Astrocyte (in vitro differentiated cells and primary cell): ENCODE measurements at places on chromosomes 11 and 22.

DNA sequence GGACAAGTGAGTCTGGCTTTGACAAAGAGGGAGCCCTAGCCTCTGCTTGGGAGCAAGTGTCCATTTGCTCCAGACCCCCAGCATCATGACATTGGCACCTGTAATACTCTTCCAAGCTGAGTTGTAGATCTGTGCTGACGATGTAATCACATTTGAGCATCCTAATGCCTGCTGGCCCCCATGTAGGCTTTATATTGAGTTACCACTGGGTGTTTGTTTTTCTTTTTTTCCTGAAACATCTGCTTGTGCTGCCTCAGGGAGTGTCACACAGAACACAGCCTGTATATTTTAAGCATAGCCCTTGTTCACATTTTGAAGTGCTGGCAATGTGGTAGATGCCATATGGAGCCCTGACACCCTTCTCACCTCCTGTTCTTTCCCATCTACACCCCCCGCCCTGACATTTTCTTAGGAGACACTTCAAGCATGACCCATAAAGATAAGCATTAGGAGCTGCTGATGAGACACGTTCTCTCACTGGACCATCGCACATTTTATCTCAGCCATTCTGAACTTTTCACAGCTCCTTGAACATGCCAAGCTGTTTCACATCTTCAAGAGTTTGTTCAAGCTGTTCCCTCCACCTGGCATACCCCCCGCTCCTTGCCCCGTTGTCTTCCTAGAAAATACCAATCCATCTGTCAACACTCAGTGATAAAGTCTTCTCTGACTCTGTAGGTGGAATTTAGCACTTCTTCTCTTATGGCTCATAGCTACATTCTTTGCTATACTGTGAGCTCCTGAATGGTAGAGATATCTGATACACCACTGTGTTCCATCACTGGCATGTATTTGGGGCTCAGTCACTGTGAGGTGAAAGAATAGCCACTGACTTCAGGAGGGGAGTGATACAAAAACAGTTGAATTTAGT is 128.7 kb downstream of the TRIM44 start:
- no peak for DNase-seq

DNA sequence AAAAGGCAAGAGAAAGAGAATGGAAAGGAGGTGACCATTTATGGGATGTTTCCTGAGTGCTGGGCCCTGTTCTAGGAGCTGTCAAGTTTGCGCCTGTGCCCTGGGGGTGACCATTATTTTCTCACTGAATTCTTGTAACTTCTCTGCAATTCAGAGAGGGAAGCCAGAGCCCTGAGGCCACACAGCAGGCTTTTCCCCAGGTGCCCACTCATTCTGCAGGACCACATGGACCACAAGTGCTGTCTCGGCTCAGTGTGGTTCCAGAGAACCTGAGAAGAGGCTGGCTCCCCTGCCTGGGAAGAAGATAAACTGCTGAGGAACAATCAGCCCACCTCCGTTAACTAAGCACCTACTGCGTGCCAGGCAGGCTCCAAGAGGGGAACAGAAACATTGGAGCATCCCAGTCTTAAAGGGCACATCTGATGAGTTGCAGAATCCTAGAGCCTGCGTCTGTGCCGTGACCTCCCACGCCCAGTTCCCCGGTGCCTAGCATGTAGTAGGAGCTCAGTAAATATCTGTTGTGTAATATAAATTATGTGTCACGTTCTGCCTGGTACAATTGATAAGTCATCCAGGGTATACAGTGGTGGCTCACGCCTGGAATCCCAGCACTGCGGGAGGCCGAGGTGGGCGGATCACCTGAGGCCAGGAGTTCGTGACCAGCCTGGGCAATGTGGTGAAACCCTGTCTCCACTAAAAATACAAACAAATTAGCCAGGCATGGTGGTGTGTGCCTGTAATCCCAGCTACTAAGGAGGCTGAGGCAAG is 31.6 kb upstream of the CRYBB3 start:
- no peak for DNase-seq

DNA sequence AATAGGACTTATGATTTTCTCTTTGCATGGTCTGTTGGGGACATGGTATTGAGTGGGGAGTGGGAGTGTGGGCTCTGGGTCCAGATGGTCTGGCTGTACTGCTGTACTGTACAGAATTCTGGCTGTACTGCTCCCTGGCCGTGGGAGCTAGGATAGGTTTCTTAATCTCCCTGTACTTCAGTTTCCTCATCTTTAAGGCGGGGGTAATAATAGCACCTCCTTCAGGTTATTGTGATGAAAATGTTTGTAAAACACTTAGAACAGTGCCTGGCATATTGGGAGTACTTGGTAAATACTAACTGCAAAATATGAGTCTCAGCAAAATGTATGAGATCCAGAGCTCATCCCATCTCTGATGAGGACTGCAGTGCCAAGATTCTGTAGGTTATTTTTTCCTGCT is 198.6 kb downstream of the KIF18A start:
- no peak for DNase-seq

- no peak for DNase-seq
Measured at GRCh38 chr22:38067028-38067415, 9.8 kb downstream of the PICK1 start.

GRCh38 chr11:59754494-59754858 is 700 bp upstream of the STX3 start:
- no peak for DNase-seq

DNA sequence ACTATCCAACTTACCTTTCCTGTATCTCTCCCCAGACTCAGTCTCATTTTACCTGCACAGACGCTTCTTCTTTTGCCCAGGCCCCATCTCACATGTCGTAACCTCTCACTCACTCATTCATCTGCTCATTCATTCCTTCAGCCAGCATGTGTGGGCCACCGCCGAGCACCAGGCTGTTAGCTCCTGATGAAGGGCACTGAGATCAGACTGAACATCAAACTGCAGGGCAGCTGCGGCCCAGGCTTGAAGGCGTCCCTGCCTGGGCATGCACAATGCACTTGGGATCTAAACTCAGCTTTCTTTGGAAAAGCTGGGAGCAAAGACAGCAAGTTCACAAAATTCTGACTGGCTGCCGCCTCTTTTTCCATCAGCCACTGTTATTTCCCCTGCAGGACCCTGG is 1456.3 kb downstream of the BRD1 start:
- DNase-seq, result no peak

DNA sequence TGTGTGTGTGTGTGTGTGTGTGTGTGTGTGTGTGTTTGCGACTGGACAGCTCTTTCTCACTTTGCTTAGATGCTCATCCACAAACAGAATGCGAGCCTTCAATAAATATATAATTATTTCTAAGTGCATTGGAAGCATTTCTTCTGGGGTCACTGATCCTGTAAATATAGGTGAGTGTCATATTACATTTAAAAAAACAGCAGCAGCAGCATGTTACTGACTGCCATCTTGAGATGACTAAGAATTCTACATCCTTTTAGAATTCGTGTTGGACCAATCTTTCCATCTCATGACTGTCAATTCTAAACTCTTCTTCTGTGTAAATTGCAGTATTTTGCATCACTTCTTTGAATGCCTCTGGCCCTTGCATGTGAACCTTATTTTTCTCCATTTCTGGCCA is 238.0 kb upstream of the DDI1 start:
- DNase-seq, result no peak

- DNase-seq, result no peak
Measured at GRCh38 chr11:127080735-127081134, 80.2 kb upstream of the KIRREL3 start.

DNA sequence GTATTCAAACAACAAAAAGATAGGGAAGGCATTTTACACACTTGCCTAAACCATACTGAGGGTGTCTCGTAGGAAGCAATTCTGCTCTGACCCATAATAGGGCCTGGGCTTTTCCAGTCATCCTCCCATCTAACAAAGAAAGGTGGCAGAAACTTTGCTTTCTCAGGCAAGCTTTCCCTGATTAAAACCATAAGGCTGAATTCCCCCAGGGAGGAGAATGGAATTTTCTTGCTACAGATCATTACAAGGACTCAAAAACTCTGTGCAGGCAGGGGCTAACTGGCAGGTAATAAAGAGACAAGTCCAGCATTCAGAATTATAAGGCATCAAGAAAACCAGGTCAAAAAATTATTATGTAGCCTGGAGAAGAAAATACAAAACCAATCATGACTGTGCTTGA is 90.4 kb downstream of the RBFOX2 start:
- DNase-seq, result no peak

DNA sequence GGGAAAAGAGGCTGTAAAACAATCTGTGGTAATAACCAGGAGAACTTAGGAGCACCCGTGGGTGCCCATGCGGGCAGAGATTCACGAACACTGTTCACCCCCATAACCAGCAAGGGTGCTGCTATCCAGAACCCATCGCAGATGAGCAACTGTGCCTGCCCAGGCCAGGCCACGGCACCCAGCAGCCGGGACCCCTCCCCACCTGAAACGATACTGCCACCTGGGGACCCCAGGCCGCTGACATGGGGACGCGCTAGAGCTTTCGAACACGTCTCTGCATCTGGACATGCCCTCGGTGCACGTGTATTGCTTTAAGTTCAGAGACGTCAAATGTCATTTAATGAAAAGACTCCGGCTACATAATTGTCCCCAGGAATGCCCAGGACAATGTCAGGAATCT is 14.3 kb upstream of the MUC2 start:
- no peak for DNase-seq

DNA sequence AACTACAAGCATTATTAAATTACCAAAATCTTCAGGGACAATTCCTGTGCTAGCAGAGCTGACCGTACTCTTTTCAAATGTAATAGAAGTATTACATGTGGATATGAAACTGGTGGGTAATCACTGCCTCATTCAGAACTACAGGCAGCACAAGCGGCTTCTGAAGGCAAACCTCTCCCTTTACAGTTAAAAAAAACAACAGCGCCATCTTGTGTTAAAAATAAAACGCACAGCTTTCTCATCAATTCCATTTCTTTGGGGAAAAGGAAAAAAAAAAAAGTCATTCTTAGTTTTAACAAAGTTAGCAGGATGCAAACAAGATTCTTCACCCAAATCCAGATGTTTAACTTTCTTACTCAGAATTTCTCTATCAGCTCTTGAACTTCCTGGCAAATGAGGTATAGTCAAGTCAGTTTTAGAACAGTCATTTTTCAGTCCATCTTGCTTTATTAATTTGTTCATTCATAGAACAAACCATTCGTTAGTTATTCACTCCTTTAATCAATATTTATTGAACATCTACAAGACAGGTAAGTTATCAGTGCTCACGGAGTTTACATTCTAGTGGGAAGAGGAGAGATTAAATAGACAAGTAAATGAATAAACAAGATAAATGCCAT is 331.8 kb upstream of the MPPED2 start:
- DNase-seq, result peak; percentile 9

DNA sequence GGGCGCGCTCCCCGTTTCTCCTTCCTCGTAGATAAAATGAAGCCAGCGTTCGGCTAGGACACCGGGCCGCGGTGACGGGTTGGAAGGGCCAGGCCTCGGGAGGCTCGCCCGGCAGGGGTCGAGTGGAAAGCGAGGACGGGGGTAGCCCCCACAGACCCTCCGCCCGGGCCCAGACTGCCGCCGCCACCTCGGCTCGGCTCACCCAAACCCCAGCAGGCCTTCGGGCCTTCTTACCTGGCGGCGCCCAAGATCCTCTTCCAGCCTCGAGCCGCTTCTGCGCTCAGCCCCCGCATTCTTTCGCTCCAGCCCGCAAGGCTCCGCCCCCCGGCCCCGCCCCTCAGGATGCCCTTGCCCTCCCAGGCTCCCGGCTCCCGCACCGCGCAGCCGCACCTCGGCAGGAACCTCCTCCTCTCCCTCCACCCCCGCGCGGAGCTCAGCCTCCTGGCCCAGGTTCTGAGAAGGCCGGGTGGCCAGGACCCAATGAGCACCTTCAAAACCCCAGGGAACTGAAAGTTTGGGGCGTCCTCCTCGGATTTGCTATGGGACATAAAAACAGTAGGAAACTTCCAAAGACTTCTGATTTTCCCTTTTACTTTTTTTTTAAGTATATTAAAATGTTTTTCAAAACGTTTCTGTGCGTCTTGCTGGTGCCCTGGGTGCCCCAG is at the start of gene CD59:
CD59 (minus strand) TSS at position 276 of the 665 bp plus-strand sequence. CDS start 13,978 bp downstream, outside the sequence.
- peak; percentile 80 for DNase-seq

DNA sequence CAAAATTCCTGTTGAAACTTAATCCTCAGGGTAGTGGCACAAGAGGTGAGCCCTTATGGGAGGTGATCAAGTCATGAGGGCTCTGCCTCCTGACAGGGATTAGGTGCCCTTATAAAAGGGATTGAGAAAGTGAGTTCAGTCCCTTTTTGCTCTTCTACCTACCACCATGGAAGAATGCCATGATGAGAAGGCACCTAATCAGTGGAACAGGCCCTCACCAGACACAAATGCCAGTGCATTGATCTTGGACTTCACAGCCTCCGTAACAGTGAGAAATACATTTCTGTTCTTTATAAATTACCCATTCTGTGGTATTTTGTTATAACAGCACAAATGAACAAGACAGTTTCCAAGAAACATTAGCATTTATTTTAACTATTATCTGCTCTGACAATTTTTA is 81.0 kb upstream of the MTMR2 start:
- DNase-seq, result no peak
